ENCODE measurements at places on chromosomes 4 and X.

DNA sequence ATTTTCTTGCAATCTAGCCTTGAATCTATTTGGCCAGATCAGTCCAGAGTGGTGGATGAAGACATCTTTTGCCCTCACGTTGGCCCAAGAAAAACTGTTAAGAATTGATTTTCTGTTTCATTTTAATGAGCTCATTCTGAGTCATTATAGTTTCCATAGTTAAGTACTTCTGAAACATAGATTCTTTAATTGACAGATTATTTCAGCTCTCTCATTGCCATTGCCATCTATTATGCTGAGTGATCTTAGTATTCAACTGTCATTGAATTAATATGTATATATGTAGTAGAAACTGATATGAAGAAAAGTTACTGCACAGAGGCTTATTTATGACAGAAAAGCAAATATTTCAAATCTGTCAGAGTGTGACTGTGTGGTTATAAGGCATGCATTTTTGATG, 45.5 kb upstream of the PPP1R2C start:
- no peak for DNase-seq

- no peak for DNase-seq
These were observed at the start of gene P2RY8 for GRCh38 chrX:1537031-1537715. Gene P2RY8 (minus strand): TSS chrX:1537185. CDS start chrX:1466558, 70,627 bp downstream.

- no peak for DNase-seq
These were observed 62.8 kb upstream of the GRIA3 start for GRCh38 chrX:123121241-123121640.

GRCh38 chrX:2691543-2692220, 587 bp downstream of the CD99 start:
- DNase-seq, result no peak

DNA sequence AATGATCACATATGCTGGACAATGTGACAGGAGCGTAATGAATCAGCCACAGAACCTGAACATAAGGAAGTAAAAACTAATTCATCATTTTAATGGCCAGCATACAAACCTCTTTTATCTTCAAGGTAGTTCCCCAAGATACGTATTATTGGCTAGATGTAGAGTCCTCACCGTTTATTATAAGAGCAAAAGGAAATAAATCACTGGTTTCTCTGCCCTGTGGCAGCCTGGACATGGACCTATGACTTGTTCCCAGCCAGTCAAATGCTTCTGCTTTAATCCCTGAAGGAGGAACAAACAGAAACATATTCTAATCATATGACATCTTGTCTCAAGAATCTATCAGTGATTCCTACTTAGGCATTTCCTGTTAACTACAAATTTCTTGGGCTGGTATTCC, 86.8 kb upstream of the FAM241A start:
- DNase-seq, result no peak

GRCh38 chrX:57083143-57083542, 38.2 kb downstream of the SPIN2B start:
- no peak for DNase-seq

- DNase-seq, result no peak
These were observed 1074.0 kb downstream of the PCDH18 start for GRCh38 chr4:136458326-136458725.

- DNase-seq, result no peak
These were observed 264.0 kb upstream of the SLIT2 start for GRCh38 chr4:19987746-19988145.

DNA sequence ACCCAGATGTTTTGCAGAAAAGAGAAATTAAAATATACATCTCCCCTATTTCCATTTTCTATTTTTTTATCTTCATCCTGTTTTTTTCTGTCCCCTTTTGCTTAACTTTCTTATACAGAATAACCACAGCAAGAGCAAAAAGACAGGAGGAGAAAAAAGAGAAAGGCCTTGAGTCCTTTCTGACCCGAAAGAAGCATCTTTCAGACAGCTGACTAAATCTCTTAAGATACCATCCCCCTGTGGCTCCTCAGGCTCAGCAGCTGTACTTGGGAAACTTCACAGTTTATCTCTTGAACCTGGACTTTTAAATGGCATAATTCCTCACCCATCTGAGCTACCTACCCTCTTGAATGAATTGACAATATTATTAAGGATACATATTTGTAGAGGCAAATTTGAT, 100.2 kb downstream of the FIP1L1 start:
- no peak for DNase-seq
